NCI-H187 (cell line): ENCODE measurements at places on chromosomes 5 and 9.
A peak's percentile ranks its signal among the peaks of the same experiment; 100 is the strongest.

DNA sequence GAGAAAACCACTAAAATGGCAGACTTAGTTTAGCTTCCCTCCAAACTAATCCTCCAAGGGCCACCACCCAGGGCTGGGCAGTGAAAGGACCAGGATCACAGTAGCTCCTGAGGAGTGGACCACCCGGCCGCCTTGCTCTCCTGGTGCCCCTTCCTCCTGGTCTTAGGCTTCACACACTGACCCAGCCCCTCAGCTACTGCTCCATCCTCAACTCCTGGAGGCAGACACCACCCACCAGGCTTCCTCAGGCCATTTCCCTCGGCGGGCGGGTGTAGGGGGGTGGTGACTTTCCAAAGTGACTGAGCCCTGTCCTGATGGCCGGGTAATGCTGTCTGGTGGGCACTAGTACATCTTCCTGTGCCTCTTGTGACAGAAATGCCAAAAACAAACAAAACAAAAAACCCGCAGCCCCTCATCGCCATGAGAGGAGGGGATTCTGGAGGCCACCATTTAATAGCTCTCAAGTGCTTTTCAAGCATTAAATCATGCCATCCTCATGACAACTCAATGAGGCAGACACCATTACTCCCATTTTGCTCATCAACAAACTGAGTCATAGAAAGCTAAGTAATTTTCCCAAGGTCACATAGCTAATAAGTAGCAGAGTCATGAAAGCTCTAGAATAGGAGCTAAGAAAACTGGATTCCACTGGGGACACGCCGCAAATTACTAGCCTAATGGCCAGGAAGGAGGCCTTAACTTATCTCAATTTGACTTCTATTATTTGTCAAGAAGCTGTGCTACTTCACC is 91.3 kb upstream of the LRRTM2 start:
- DNase-seq = no peak

DNA sequence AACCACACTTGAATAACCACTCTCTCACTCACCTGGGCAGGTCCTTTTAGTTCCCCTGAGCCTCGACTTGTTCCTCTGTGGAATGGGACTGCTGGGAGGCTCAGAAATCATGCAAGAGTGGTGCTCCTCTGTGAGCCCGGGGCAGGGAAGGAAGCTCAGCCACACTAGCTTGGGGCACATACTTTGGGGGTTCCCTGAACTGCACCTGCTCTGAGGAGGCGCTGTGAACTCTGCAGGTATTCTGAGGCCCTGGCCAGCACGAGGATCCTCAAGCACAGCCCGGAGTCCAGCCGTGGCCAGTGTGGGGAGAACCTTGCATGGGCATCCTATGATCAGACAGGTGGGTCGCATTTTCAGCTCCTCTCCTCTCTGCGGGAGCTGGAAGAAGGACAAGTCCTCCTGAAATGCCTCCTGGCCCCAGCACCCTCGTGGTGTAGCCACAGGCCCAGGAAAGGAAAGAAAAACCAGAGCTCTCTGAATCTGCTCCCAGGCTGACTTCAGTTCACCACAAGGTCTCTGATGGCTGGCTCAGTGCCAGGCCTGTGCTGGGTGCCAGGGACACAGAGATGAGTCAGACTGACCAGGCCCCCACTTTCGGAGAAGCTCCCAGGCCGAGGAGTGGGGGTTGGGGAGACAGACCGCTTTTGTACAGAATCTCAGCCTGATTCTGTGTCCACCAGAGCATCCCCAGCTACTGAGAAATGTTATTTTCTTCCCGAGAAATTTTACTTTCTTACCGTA is 11.9 kb downstream of the GLIPR2 start:
- DNase-seq = no peak

DNA sequence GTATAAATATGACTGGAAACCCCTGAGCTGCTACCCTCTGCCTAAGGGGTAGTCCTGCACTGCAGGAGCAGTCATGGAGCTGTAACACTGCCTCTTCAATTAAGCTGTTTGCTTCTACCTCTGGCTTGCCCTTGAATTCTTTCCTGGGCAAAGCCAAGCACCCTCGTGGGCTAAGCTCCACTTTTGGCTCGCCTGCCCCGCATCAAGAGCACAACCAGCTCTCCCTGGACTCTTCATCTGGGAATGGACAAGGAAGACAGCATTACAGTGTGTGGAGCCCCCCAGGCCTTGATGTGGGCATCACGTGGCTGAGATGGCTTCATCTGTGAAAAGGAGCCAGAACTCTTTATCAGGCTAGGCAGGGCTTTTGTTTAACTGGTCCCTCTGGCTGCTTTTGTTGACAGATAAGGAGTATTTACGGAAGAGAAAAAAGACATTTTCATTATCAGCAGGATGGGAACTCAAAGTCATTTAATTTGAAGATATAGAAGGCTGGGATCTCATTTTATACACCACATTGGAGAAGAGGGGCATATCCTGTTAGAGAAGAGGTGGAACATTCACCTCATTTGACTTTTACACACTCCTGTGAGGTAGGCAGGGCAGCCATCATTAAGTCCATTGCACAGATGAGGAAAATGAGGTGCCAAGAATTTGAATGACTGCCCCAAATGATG is 137.8 kb downstream of the SEMA6A start:
- DNase-seq = no peak

- no peak for DNase-seq
Observed at GRCh38 chr9:16704116-16705110, 166.1 kb downstream of the BNC2 start.

GRCh38 chr9:136318111-136318775 is 9.1 kb upstream of the GPSM1 start:
- DNase-seq = no peak

- DNase-seq = no peak
Observed at GRCh38 chr9:33263131-33264002, 1.1 kb downstream of the BAG1 start.

DNA sequence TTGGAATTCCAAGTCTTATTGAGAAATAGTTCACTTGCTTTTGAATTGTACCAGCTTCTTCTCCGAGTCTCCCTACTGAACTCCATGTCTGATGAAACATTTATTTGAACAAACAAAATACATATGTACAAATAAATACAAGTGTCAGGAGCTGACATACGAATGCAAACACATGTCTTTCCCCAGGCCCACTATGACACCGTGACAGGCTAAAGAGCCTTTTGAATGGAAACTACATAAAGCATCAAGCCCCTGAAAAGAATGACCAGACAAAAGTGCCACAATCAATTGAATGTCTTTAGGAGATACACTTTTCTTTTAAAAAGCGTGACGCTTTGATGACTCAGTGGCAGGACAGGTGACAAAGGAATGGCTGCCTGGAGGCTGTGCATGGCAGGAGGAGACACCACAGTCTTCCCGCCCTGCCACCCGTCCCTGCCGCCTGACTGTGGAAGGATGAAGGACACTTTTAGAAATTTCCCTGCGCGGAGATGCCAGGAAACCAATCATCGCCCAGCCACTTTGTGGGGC is 112.4 kb upstream of the BNC2 start:
- DNase-seq = no peak

GRCh38 chr5:94793113-94793815 is 174.8 kb downstream of the SLF1 start:
- no peak for DNase-seq

- DNase-seq = no peak
Observed at GRCh38 chr5:22460189-22460588, 393.0 kb downstream of the CDH12 start.

- no peak for DNase-seq
Observed at GRCh38 chr5:109923205-109923604, 233.5 kb downstream of the MAN2A1 start.

DNA sequence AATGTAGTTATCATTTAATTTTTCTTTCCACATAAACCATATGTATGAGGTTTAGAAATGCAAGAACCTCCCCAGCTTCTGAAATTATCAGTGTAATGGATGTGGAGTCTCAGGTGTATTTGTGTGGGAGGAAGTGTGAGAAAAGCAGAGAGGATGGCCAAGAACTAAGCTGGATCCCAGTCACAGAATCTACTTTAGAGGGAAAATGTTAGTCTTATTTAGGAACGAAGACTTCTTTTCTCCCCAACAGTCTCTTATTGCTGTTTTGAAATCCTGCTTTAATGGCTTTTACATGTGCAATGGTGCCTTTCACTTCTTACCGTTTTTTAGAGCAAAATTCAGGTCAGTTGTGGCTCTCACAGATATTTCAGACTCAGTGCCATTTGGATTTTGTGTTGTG is 3.0 kb downstream of the EQTN start:
- DNase-seq = no peak

DNA sequence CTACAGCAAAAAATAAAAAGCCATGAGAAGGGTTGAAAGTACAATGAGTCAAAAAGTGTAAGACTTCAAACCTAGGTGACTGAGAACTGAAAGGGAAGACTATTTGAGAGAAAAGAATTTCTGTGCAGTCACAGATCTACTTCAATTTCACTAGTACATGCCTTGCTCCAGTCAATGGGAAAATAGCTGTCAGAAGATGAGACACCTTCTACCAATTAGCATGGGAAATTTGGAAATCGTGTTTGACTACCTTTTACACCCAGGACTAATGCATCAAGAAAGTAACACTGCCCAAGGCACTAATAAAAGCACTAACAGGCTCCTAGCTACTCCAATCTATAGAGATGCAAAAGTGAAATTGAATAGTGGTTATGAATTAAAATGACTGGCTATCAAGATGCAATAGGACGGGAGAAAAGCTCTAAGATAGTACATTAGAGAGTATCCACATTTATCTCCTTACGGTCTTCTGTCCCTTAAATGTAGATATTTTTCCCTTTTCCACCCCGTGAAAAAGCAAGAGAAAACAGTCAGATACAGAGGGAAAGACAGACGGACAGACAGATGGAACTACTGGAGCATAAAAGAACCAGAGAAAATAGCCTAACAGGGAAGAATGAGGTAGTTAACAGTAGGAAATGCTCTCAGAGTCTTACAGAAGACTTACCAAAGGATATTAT is 15.2 kb downstream of the ERP44 start:
- DNase-seq = no peak

- no peak for DNase-seq
Observed at GRCh38 chr5:96794757-96795156, 13.0 kb downstream of the ERAP1 start.

GRCh38 chr5:135934939-135935338 is 19.8 kb downstream of the LECT2 start:
- no peak for DNase-seq

- peak; percentile 23 for DNase-seq
Observed at GRCh38 chr5:158801268-158801667, 298.4 kb downstream of the EBF1 start.

DNA sequence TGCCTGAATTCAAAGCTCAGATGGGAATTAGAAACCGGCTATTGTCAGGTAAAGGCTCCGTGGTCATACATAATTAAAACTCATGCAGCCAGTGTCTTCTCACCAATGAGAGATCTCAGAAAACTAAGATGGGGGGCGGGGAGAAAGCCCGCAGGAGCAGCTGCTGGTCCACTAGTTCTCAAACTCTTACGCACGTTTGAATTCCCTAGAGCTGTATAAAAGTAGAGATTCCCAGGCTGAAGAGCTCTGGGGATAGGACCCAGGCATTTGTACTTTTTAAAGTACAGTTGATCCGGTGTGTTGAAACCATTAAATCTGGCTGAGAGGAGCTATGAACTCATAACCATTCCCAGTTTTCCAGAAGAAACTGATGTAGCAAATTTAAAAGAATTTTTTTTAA is 68.5 kb downstream of the FRMD3 start:
- peak; percentile 67 for DNase-seq

DNA sequence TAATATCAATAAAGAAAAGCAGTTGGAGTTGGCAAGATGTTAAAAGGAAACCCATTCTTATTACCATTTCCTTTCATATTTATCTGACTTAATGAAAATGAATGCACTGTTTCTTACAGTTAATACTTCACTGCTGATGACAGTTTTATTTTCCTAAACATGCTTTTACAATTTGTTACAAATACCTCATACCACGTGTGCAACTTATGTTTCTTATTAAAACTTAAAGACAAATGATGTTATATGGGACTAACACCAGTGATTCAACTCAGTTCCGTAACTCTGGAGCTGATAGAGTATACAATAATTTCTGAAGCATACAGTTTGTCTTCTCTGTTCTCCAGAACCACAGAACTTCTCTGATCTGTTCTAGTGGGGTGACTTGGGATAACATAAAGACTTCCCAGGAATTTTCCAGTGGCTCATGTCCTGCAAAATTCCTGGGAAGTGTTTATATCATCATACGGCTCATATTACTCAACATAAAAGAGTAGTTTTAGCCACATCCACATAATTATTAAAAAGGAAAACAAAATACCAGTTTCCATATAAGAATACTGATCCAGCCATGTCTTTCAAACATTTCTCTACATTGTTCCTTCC is 1259.0 kb upstream of the C9orf72 start:
- no peak for DNase-seq

GRCh38 chr5:73823508-73823925 is 197.5 kb downstream of the ARHGEF28 start:
- DNase-seq = no peak

- DNase-seq = no peak
Observed at GRCh38 chr5:157860898-157861890, 2.2 kb upstream of the CLINT1 start.

DNA sequence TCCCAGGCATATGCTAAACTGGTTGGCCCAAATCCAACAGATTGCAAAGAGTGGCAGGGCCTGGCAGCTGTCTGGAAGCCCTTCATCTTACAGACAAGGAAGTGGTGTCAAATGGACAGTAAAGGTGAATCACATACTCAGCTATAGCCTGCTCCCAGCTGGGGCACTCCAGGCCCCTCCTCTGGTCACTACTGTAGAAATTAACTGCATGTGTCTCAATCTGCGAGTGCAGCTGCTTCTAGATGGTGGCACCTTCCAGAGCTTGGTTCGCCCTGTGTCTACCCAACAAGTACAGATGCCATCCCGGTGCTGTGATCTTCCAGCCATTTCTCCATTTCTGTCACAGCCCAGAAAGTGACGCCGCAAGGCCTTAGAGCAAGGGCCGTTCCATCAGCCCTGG is 50.2 kb downstream of the OTULIN start:
- peak; percentile 27 for DNase-seq

DNA sequence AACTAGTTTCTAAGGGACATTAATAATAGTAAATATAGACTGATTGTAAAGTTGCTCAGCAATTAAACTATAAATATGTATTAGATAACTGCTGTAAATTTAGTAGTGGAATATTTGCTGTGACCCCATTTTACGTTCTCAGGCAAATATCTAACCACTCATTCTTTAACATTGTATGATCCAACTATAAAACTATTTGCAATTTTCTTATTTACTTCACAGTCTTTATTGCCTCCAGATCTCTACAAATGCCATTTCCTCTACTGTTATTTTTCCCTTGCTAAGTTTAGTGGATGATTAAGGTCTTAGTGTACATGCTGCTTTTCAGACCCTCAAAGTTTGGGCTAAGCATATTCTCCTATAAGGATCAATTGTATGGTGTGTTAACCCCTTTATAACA is 526.2 kb upstream of the ST8SIA4 start:
- no peak for DNase-seq

DNA sequence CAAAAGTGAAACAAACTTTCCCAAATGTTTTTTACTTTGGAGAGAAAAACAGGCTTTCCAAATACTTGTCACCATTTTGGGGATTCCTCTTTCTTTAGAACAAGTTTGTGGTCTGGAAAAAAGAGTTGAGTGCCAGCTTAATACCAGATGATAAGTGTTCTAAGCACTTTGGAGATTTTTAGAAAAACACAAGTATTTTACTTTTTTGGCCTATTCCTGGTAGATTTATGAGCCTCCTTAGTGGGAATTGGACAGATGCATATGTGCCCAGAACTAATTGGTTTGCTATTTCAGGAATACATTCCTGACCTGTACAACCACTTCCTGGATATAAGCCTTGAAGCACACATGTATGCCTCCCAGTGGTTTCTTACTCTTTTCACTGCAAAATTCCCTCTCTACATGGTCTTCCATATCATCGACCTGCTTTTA is 40.5 kb downstream of the GPR21 start:
- no peak for DNase-seq
